ENCODE measurements at places on chromosomes 6 and 20.

- DNase-seq = no peak
Observed at GRCh38 chr6:2158596-2159271, 86.7 kb downstream of the GMDS start.

DNA sequence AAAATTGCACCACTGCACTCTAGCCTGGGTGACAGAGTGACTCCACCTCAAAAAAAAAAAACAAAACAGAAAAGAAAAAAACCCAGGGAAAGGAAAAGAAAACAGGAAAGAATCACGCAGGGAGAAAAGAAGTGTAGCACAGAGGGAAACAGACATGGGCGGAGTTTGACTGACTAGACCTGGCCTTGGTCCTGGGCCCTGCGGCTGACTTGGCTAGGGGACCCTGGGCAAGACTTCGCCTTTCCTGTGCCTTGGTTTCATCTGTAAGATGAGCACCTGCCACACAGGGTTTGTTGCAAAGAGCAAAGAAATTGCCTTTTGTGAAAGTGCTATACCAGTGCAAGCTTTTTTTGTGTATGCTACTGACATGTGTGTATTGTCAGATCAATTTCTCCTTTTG lies 71.3 kb upstream of the KCNG1 start:
- DNase-seq = no peak

- no peak for DNase-seq
Observed at GRCh38 chr20:36883977-36884535, 8.1 kb downstream of the TLDC2 start.

GRCh38 chr20:62983210-62983609 lies 23.6 kb downstream of the BHLHE23 start:
- DNase-seq = no peak

- DNase-seq = no peak
Observed at GRCh38 chr6:146578054-146578453, 20.7 kb upstream of the ADGB start.

DNA sequence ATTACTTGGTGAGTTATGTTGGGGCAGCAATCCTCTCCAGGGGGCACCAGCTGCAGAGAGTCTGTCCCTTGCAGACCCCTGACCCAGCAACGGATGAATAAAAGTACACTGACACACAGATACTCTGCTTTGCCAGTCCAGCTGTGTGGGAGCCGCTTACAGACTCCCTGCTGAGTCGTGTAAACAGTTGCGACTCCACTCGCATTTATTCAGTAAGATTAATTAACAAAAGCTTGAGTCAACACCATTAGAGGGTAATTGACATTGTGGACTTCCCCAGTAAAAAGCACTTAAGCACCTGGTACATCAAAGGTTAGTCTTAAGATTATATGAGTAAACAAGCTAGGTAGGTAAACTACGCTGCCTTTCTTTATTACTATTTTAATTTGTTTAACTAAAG lies 92.0 kb upstream of the TMEM181 start:
- no peak for DNase-seq

DNA sequence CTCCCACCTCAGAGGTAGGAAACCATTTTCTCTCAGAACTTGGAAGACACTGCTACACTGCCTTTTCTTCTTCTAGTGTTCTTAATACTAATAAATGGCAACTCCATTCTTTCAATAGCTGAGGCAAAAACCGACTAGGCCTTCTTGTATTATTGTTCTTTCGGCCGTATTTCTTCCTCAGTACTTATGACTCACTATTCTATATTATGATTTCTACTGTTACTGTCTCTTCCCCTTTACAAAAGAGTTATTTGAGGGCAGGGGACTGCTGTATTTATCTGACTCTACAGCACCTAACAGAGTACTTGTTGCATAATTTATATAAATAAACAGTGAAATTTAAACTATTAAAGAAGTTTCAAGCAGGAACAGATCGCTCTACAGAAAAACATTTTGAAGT lies 3.1 kb downstream of the DNAAF9 start:
- no peak for DNase-seq

DNA sequence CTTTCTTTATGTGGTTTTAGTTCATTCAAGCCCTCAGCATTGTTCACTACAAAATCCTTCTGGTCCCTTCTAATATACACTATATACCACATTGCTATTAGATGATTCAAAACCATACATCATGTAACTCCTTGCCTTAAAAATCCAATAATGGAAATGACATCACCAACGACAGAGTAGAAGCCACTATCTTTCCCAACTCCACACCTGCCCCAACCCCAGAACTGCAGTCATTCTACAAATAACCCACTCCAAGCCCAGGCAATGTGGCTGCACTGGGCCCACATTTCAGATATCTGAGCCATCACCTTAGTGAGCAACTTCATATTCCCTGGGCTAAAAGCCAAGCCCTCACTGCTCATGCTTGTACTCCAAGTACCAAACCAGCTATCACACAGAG lies 22.6 kb upstream of the RUNX2 start:
- no peak for DNase-seq

- no peak for DNase-seq
Observed at GRCh38 chr6:3721810-3722621, 29.5 kb downstream of the PXDC1 start.

GRCh38 chr6:125279961-125280360 lies 21.8 kb downstream of the HDDC2 start:
- DNase-seq = no peak

GRCh38 chr6:127382413-127382812 lies 39.0 kb upstream of the ECHDC1 start:
- no peak for DNase-seq

- DNase-seq = no peak
Observed at GRCh38 chr6:6557886-6558285, 30.6 kb upstream of the LY86 start.

DNA sequence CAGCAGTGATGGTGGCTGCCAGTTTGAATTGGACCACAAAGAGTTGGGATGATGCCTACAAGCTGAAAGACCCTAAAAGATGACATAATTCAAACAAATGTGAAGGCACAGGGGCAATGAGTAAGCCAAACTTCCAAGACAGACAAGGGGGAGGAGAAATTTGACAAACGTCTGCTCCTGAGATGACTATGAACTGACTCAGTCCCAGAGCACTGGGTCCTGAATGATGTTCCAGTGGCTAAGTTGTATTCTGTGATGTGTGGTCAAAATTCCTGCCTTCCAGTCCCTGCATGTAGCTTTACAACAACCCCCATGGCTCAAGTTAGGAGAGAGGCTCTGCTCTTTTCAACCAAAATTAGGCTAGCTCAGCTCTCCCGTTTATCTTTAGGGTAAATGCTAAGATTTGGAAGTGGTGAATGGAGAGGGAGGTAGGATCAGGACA lies 86.1 kb upstream of the SIRPA start:
- DNase-seq = no peak

DNA sequence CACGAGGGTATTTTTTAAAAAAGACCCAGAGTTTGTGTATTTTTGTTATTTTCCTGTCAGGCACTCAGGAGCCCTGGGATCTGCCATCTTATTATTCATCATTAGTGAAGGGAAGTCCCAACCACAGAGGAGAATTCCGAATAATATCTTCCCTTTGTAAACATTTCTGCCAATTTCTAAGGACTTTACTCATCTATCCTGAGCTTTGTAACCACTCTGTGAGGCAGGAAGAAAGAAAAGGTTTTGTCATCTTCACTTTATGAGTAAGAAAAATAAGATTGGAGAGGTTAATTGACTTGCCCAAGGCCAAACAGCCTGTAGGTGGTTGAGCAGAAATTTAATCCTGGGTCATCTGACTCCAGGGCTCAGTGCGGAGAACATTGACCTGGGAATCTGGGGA lies 23.0 kb upstream of the IYD start:
- DNase-seq = no peak

- no peak for DNase-seq
Observed at GRCh38 chr6:21791056-21791455, 197.5 kb downstream of the SOX4 start.

- no peak for DNase-seq
Observed at GRCh38 chr6:168200571-168201134, 118.9 kb downstream of the DACT2 start.

GRCh38 chr6:118403036-118403435 lies 145.1 kb upstream of the PLN start:
- no peak for DNase-seq

DNA sequence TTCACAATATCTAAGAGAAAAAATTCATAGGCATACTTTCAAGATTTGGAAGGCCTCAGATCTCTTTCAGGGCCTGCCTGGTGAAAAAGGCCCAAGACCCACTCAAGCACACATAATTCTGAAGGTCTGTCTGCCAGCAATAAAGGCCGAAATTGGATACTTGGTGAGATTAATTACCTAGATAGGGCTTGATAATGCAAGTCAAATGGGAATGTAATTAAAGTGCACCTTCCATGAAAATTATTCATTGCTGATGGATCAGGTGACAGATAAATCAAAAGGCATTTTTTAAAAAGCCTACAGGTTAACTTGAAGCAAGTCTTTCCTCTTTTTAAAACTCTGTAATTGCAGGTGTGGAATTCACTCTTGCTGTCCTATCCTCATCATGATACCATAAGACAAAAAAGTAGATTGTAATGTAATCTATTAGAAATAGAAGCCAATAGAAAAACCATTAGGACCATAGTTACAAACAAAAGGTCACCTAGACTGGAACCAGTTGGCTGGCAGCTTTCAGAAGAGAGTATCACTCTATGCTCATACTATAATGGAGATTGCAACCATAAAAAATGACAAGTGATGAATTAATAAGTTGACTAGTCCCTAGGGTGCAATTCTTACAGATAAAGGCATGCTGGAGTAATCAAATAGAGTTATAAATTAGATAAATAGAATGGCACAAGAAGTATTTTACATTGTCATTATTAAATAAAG lies 77.3 kb downstream of the EPHA7 start:
- DNase-seq = no peak

- no peak for DNase-seq
Observed at GRCh38 chr6:92538926-92539325, 880.4 kb downstream of the EPHA7 start.

GRCh38 chr6:109165392-109165974 lies 70.2 kb downstream of the CEP57L1 start:
- no peak for DNase-seq

DNA sequence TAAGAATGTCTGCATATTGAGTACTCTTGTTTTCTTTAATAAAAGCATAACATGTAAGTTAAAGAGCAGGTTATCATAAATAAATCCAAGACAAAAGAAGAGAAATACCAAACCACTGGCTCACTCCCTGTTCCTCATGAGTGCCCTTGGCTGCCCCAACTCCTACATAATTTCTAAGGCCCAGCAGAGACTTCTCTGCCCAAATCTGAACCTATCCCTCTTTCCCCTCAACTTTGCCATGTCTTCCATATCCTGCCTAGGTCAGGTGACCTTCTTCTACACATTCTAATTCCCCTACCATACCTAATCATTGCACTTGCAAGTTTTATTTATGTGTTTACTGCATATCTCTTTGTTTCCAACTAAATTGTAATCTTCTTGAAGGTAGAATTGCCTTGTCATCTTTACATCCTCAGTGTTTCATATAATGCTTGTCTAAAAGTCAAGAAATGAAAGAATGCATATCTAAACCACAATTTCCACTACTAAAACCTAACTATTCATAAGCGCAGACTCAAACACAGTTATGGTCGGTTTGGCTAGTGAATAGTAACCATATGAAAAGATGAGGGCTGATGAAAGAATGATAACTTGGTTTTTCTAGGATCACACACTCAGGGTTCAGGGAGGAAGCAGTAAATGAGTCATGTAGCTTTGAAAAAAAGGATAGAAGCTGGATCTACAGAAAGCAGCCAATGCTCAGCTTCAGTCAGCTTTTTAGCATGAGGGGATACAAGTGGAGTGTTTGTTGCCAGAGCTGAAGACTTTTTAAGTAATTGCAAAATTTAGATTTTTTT lies 53.3 kb upstream of the EYA4 start:
- DNase-seq = no peak

DNA sequence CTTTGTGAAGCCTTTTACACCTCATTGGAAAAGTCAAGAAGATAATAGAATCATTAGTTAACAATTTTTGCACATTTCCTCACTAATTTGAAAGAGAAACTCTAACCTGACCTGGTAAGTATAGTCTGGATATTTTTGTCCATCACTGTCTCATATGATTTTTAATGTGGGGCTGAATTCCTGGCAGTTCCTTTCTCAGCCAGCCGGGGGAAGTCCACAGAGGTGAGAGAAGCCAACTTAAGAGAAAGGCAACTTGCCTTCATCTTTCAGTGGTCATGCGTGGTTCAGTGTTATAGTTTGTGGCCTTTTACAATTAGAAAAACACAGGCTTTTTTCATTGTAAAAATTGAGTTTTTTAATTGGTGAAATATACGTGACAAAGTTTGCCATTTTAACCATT lies 80.6 kb downstream of the CDYL start:
- DNase-seq = no peak

DNA sequence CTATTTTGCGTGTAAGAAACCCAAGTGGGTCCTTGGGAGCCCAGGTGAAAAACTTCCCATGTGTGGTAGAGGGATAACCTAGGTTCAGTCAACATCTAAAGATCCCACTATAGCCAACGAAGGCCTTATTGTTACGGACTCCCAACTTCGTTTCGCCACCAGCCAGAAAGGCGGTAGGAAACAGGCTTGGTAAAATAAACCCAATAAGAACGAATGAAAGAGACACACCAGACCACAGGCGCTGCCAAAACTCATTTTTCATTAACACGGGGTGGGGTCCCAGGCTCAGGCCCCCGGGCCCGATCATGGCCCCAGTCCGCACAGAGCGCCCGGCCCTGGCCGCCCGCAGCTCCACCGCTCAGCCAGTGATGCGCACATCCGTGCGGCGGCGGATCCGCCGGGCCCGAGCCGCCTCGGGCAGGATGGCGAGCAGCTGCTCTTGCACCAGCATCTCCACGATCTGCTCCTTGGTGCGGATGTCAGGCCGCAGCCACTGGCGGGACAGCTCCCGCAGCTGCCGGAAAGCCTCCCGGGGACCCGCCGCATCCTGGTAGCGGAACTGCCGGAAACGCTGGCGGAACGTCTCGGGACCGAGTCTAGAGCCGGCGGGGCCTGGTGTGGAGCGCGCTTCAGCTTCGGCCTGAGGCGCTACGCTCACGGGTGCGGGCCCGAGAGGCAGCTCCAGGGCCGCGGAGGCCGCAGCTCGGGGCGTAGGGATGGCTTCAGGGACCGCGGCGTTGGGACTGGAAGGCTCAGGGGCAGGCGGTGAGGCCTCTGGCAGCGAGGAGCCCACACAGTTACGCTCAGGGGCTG lies 709 bp downstream of the SCAND1 start:
- DNase-seq = peak; percentile 35

DNA sequence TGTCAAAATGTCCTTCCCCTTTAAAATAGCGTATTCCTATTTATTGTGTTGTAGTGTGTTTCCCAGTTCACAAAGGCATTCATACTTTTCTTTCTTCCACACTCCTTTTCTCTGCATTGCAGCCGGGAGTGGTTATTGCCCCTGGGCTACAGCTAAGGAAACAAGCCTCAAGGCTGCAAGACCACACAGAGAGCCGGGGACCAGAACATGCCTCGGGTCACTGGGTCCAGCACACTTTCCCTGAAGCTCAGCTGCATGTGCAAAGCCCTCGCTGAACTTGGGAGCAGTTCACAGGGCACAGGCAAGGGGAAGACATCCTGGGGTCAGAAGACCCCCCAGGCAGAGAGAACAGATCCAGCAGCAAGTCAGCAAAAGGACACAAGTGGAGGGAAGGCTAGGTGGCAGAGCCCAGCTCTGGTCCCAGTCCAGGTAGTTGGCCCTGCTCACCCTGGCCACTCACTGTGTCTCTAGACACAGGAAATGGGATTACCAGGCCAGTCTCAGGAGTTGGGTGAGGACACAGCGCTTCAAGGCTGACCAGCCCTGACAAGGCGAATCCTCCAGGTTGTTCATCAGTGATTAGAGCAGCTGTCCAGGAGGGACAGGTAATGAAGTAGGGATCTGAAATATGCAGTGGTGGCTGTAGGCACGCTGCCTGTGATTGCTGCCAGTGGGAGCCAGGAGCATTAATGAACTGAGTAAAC lies 118.2 kb downstream of the CD83 start:
- no peak for DNase-seq

- DNase-seq = no peak
Observed at GRCh38 chr6:149026530-149026942, 279.7 kb downstream of the UST start.
